RPMI8226 (cell line): ENCODE measurements at places on chromosomes 11 and 22.

DNA sequence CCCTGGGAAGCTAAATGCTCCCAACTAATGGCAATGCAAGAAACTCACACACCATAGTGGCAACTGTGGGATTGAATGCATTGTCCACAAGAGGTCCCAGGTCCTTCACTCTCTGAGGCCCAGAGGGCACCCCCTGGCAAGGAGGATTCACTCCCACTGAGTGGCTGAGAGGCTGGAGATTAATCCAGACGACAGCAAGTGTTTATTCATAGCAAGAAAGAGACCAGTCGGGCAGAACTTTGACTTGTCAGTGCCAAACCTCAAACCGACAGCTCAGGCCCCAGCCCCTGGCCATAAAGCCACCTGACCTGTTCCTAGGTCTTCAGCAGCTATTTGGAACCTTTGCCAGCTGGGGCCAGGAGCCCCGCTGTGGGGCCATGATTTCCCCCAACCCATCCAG lies 54.5 kb upstream of the MPEG1 start:
- peak; percentile 20 for DNase-seq

DNA sequence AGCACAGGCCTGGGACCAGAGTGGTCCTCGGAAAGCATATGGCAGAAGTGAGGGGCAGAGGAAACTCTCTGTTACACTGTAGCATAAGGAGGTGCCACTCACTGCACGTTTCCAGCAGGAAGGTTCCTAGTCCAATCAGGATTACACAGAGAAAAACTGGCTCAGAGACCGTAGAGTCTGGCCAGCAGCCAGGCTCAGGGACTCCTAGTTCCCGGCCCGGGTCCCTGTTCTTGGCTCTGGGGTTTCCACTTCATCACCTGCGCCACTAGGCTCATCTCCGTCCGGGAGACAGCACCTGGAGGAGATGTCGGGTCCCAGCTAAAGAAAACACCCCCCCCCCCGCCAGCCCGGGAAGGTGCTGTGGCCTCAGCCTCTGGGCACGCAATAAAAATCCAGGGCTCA lies 1.1 kb downstream of the TTLL12 start:
- DNase-seq, result peak; percentile 55

DNA sequence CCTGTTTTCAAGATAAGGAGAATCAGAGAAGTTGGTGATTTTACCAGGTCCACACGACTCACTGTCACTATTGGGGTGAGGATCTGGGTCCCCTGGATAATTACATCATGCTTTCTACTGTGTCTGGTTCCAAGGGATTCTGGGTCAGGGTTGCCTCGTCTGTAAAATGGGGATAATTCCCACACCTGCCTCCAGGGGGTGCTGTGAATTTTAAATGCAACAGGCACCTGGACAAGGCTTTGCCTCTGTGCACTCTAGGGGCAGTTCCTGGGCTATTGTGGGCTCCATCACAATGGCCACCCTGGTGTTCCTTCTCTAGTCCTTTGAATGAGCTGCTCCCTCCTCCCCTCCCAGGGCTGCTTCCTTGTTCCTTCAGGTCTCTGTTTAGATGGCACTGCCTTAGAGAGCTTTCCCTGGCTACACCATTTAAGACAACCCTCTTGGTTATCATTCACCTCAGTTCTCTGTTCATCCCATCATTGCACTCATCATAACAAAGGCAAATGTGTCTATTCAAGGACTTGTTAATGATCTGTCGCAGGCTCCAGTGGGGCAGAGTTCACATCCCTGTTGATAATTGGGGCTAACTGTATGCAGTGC lies 178.6 kb downstream of the MIAT start:
- peak; percentile 56 for DNase-seq

- DNase-seq, result no peak
These were observed 10.2 kb downstream of the FUT4 start for GRCh38 chr11:94553938-94554337.

DNA sequence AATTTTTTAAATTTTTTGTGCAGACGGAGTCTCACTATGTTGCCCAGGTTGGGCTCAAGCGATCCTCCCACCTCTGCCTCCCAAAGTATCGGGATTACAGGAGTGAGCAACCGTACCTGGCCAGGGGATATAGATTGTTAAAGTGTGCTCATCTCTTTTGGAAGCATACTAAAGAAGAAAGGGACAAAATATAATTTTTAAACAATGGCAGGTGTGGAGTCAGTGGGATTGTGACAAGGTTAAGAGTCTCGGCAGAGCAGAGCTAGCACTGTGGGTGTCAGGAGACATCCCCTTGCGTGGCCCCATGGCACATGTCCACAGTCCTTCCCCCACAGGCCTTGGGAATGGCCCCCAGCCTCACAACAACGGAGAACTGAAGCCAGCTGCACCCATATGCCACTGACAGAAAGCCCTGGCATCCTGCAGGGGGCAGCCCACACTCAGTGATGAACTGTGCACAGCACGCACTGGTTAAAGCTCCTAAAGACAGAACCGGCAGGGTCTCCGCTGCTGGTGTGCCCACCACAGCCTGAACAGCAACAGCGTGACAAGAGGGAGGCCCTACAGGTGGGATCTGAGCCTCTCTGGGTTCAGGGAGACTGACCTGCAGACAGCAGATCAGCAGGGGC lies 29.9 kb downstream of the SERPIND1 start:
- no peak for DNase-seq

DNA sequence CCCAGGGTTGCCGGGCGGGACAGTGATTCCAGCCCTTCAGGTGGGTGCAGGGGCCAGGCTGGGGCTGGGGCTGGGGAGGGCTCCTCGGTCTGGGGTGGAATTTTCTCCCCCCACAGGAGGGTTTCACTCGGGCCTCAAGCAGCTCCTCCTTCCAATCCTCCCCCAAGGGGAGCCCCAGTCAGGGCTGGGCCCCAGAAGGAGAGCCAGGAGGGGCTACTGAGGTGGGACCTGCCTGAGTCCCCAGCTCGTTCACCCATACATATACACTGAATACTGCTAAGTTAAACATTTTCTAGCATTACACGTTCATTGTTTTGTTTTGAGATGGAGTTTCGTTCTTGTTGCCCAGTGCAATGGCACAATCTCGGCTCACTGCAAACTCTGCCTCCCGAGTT lies 1.5 kb upstream of the CRACR2B start:
- DNase-seq, result no peak
